ENCODE measurements at places on chromosomes 13 and 19.
A peak's percentile ranks its signal among the peaks of the same experiment; 100 is the strongest.

DNA sequence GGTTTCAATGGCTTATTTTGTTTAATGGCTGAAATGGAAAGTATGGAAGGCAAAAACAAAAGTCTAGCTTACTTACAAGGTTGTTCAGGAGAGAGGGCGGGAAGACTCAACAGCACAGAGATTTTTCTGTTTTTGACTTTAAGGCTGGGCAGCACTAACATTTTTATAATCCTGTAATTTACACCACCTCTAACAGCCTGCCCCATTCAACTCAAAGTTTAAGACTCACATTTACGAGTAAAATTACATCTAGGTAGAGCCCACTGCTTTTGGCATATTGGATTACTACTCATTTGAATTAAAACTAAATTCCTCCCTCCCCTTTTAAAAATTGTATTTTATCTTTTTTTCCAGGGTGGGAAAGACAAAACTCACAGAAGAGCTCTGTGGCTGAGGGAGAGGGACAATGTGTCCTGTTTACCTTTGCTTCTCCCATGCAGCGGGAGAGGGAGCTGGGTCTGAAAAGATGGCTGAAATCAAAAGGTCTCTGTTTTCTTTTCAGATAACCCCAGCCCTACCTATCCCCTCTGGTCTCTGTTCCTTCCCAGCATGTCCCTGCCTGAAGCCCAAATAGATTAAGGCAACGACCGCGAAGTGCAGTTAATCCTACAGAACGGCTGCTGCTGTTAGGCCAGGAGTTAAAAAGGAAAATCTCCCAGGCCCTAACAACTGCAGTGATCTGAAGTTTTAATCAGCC lies 6.6 kb downstream of the EFNB2 start:
- DNase-seq, result no peak

- no peak for DNase-seq
Measured at GRCh38 chr19:31316201-31316951, 32.9 kb downstream of the TSHZ3 start.

DNA sequence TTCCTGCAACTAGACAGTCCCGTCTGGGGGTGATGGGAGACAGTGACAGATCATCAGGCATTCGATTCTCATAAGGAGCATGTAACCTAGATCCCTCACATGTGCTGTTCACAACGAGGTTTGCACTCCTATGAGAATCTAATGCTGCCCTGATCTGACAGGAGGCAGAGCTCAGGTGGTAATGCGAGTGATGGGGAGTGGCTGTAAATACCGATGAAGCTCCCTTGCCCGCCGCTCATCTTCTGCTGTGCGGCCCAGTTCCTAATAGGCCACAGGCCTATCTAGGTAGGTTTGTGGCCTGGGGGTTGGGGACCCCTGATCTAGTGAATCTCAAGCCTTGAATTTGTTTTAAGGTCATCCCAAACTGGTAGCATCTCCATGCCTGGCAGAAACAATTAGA lies 27.3 kb upstream of the FAM124A start:
- DNase-seq, result no peak

DNA sequence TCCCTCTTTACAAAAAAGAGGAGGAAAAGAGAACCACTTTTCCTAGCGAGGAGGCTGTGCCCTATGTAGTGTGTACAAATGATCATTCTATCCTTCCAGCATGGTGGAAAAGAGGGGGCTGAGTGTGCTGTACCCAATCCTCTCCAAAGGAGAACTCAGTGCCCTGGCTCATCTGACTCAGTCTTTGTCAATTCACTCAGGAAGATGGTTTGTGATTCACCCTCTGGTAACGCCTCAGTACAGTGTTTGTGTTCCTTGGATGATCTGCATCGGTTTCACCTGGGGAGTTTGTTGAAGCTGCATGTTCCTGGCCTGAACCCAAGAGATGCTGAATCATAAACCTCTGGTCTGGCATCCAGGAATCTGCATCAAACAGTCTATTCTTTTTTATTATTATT lies 18.3 kb upstream of the ENOX1 start:
- peak; percentile 99 for DNase-seq

DNA sequence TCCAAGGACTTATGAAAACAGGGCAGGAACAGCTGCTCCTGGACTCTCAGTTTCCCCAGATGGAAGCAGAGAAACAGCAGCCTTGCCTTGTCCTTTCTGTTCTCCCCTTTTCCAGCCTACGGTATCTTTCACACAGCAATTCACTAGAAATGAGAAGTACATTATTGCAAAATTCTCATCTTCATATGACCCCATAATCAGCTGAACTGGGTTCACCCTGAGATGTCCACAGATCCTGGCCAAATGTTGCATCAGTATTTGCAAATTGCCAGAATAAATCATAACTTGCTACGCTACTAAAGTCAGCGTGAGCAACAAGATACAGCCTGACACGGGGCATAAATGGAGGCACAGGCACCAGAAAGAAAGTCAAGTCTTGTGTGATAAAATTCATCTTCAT lies 16.1 kb downstream of the VSTM1 start:
- no peak for DNase-seq

GRCh38 chr13:30829145-30829832 lies 76.8 kb upstream of the MEDAG start:
- DNase-seq, result peak; percentile 98

DNA sequence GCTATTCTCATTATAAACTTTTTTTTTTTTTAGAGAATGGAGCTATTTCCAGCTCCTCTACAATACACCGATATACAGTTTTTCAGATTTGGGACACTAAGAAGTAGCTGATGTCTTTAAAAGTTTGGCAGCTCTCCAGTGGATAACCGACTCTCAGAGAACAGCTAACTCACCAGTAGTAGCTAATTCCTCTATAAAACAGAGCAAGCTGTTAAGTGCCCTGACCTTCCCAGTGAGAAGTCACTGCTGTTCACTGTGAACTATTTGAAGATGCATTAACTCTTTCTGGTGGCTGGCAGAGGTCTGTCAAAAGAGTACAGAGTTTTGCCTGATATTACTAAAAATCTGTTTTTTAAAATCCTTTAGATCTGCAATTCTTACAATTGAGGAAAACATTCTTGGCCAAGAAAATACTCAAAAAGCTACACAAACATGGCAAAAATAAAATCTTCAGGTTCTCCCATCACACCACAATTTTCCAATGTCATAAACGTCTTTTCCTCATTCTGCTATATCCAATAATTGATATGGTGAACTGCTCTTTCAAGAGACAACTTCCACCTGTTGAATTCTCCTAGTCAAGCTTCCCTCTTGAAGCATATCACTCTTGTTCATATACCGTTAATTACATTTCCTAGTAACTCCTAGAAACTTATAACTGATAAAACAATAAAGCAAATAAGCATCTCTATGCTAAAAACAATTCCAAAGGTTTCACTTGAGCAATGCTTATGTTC lies 44.2 kb downstream of the TBC1D4 start:
- no peak for DNase-seq

DNA sequence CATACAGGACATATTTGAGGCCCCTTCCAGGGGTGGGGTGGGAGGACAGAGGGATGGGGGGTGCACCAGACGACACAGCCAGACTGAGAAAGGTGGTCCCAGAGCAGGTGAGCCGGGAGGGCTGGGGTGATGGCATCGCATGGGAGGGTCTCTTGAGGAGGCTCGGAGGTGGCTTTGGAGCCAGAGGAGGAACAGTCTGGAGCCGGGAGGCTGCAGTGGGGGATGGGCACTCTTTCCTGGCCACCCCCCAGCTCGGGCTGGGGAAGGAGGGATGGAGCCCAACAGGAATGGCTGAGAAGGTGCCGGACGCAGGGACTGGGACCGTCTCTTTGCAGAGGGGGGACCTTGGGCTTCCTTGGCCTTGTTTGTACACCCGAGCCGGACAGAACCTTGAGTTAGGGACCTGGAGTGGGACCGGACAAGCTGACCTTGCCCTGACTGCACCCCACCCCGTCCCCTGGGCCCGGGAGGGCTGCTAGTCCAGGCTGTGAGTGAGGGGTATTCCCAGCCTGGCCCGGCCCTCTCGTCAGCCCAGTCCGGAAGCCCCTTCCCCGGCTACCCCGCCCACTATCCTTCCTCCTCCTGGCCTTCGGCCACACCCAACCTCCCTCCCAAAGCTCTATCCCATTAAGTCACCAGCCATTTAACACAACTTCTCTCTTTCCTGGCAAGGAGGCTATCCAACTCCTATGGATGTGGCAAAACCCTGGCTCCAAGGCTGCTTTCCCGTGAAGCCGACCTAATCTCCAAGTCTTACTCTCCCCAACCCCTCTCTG lies 816 bp upstream of the TBXA2R start:
- no peak for DNase-seq
